ENCODE measurements at places on chromosomes 7 and 10.

DNA sequence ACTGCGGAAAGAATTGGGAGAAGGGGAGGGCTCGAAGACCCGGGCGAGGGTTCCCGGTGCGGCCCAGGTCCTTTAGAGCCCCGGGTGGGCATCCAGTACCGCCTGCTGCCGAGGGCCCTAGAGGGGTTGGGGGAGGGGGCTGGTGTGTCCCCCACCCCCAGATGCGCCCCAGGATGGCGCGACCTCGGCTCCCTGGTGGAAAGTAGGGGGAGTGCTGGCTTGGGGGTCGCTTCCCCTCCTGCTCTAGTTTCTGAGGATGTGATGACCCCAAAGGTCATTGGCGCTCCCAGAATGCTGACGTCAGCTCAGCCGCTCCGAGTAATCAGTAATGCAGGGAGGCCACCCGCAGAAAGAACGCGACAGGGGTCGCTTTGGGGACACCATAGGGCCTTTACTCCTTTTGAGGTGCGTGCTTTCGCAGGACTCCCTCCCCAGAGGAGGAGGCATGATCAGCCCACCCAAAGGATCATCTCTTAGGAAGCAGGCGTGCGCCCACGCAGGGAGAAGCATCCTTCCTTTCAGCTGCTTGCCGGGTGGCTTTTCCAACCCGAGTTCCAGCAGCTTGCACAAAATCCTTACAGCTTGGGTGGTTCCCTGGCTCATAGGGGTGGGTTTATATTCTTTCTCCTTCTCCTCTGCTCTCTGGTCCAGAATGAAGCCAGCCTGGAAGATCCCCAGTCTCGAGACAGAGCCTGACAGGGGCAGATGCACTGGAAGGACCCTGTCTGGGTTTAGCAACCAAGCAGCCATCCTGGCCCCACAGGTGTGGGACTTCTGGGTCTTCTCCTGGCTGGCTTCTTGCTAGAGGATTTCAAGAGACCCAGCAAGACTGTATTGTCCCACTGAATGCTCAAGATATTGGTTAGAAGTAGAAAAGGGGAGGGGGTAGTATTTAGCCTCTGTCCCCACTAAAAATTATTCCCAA, 1.3 kb upstream of the PRKAG2 start:
- DNase-seq, result peak; percentile 2

DNA sequence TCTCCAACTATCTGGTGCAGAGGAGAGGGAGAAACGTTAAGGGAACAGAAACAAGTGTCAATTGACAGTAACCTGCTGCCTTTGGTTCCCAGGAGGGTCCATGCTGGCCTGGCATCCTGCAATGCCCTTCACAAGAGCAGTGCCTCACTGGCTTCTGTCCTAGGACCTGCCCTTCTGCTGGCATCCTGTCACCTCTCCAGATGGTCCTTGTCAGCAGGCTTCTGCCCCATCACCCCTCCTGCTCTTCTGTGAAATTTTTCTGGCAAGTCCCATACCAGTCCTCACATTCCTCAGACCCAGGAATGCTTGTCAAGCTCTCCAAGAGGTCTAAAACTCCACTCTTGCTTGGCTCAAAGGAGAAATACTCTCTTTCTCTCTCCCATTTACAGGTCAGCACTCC, 34.2 kb downstream of the C10orf67 start:
- DNase-seq, result no peak

GRCh38 chr7:13067036-13067435, 379.6 kb downstream of the ARL4A start:
- no peak for DNase-seq

- DNase-seq, result no peak
These were observed 50.6 kb upstream of the FZD9 start for GRCh38 chr7:73382934-73383503.

GRCh38 chr10:110340122-110340521, 35.4 kb upstream of the SMNDC1 start:
- DNase-seq, result no peak

DNA sequence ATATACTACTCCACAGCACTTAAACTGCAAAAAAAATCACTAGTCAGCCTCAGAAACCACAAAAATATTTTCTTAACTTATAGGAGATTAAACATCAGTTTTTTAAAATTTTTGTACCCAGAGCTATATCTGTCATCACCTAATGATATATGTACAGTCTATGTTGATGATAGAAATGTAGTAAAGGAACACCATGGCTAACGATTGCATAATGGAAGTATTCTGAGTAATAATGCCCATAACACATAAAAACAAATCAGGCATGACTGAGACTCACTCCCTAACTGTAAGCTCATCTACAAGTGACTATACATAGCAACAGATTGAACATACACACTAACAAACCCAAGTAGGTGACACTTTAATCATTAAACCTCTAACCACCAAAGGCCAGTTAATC, 51.3 kb downstream of the TSPAN12 start:
- no peak for DNase-seq

- DNase-seq, result no peak
These were observed 35.1 kb upstream of the ING3 start for GRCh38 chr7:120915314-120916105.

DNA sequence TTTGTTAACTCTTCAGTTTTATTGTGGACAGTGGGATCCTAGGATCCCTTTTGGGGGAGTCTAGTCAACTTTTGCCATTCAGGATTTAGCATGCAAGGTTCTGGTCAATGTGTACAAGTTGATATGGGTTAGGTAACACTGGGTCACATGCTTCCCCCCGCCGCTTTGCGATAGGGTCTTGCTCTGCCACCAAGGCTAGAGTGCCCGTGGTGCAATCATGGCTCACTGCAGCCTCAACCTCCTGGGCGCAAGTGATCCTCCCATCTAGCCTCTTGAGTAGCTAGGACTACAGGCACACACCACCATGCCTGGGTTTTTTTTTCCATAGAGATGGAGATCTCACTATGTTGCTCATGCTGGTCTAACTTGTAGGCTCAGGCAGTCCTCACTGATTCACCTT, 3.2 kb upstream of the CSGALNACT2 start:
- no peak for DNase-seq

GRCh38 chr7:7957513-7957912, 11.1 kb upstream of the GLCCI1 start:
- no peak for DNase-seq

- no peak for DNase-seq
These were observed 53.0 kb downstream of the WNT2 start for GRCh38 chr7:117269886-117270285.
